Foreskin keratinocyte (primary cell): ENCODE measurements at places on chromosomes 12 and 14. TPM values are rescaled to one million over a fixed set of nuclear protein-coding genes. Genes with fewer than 3 reads are reported as not detected.

HOXC12 gene
- polyA plus RNA-seq: 2.4 and 4.8 TPM in 2 replicates

AACS gene
- 35.6 and 40.5 TPM in 2 replicates for polyA plus RNA-seq

RFX4 gene
- polyA plus RNA-seq: not detected in 2 replicates

TGM1 gene
- 4.4 and 7.4 TPM in 2 replicates for polyA plus RNA-seq

FLVCR2 gene
- 0.07 and 0.11 TPM in 2 replicates for polyA plus RNA-seq

C14orf180 gene
- not detected in 2 replicates for polyA plus RNA-seq

DIO2 gene
- polyA plus RNA-seq: 0.01 TPM in 1 of 2 replicates, not detected in the other

RPL6 gene
- 2,205 and 2,270 TPM in 2 replicates for polyA plus RNA-seq

GYS2 gene
- not detected in 2 replicates for polyA plus RNA-seq

KRT73 gene
- polyA plus RNA-seq: not detected in 2 replicates

SAMD15 gene
- 0.17 and 0.24 TPM in 2 replicates for polyA plus RNA-seq

SOAT2 gene
- polyA plus RNA-seq: not detected in 2 replicates

CLEC9A gene
- polyA plus RNA-seq: not detected in 2 replicates

PIANP gene
- polyA plus RNA-seq: 0.20 and 0.38 TPM in 2 replicates

CPNE6 gene
- not detected in 2 replicates for polyA plus RNA-seq

IRAK3 gene
- polyA plus RNA-seq: 0.06 and 0.09 TPM in 2 replicates

TDP1 gene
- 13.9 and 17.7 TPM in 2 replicates for polyA plus RNA-seq

SYT1 gene
- polyA plus RNA-seq: 0.20 and 0.32 TPM in 2 replicates

POTEM gene
- not detected in 2 replicates for polyA plus RNA-seq
